ENCODE measurements at places on chromosomes 12 and 14. TPM values are rescaled to one million over a fixed set of nuclear protein-coding genes. Genes with fewer than 3 reads are reported as not detected.

AMN gene
- under 0.01 TPM for total RNA-seq

AKAP6 gene
- total RNA-seq, result 102 TPM

FGF23 gene
- not detected for total RNA-seq

KLHDC1 gene
- 27.3 TPM for total RNA-seq

CCDC184 gene
- total RNA-seq, result 18.8 TPM

- no peak for DNase-seq
These were observed 2.2 kb upstream of the NCKAP1L start for GRCh38 chr12:54495327-54495726.

DNA sequence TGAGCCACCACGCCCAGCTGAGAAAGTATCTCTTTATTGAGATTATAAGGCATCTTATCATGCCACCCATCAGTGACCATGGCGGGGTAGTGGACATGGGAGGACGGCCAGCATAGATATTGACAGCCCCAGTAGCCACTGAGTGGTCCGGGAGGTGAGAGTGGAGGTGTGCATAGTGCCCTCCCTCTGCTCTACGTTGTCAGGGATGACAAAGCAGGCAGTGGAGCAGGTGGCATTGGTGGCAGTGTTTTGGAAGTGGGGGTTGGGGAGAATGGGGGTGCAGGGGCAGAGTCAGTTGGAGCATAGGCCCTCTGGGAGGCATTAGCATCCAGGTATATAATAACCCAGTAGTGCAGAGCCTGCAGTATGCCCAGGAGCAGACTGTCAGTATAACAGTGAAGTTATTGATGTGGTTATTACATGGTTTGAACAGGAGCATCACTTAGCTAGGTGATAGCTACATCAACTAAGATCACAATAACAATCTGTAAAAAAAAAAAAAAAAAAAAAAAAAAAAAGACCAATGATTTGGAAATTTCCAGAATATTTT, 41.1 kb downstream of the GNG2 start:
- DNase-seq, result no peak

DNA sequence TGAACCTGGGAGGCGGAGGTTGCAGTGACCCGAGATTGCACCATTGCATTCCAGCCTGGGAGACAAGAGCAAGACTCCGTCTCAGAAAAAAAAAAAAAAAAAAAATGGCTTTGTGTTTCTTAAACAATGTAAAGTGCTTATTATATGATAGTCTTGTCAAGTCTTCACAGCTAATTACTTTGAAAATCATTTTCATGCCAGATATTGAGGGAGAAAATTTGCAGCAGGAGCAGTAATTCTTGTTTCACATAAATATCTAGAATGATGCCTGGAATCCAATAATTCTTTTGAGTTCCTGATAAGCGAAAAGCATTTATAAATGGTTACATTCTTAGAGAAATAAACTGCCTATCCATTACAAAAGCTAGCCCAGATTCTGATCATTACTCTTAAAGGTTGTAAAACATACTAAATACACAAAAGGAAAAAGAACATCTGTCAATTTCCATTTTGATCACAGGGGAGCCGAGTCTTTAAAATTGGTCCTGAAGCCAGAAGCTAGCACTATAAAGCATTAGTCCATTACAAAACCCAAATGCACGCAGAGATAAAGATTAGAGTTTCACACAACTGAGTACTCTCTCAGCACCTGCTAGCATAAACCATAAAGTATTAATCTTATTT, 50.3 kb downstream of the IFT81 start:
- DNase-seq, result no peak

DNA sequence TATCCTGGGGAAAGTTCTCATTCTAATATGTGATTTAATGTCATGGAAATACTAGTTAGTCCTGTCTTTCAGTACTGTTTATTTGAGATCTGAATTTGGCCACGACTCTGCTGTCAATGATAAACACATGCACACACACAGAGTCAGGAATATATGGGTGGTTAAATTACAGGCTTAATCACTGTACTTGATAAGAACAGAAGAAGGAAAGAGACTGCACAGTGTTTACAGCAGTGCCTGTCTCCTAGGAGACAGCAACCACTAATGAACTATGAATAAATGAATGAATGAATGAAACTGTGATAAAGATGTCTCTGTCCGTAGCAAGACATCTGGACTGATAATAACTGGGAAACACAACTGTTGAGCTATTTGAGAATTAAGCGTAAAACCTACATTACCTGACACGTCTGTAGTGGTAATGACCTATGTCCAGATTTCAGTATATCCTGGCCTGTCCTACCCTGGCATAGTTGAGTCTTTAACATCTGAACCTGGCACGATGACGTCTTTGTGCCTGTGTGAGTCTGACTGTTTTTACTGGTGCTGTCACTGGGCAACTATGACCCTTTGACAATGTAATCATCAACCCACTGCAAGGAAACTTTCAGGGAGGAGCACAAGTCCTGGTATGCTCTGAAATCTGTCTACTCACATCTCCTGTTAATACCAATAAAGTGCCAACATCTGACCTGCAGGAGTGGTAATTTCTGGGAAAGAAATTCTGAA, 524.6 kb downstream of the TMEM132D start:
- no peak for DNase-seq

All from frontal cortex (tissue), 4 donors.